ENCODE measurements at places on chromosomes 16 and 17.

- DNase-seq: no peak
These were observed 22.9 kb upstream of the CORO6 start for GRCh38 chr17:29645515-29646051.

- no peak for DNase-seq
These were observed 66.0 kb downstream of the CACNG3 start for GRCh38 chr16:24322106-24322505.

GRCh38 chr17:50184611-50185398 is 16.6 kb downstream of the COL1A1 start:
- DNase-seq: no peak

- no peak for DNase-seq
These were observed 17.5 kb upstream of the CMTM4 start for GRCh38 chr16:66714062-66714461.

GRCh38 chr16:27642756-27643155 is 92.8 kb downstream of the KATNIP start:
- DNase-seq: no peak

GRCh38 chr16:23528644-23529310 is 18.5 kb upstream of the GGA2 start:
- DNase-seq: no peak

GRCh38 chr16:72481419-72481818 is 309.5 kb upstream of the PMFBP1 start:
- DNase-seq: no peak

DNA sequence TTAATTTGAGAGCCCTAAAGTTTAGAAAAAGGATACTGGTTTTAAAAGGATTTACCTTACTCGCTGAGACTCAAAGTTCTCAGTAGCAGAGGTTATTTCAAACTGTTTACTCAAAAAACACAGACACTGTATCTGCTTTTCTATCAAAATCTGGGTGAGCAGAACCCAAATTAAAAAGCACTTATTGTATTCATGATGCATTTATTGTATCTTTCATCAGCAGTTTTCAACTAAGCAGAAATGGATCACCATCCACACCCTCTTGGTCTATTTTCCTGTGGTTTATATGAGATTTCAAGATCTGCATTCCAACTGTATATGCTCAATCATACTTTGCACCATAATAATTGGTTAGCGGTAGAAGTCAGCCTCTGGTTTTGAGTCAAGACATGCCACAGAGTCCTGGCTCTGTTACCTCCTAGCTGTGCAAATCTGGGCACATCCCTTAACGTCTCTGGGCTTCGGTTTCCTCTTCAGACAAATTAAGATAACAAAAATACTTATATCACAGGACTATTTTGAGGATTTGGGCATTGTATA is 109.5 kb downstream of the ASIC2 start:
- DNase-seq: no peak

Data from NCI-H1105 (cell line).